DMS153 (cell line): ENCODE measurements at places on chromosomes 1 and 21.

- no peak for DNase-seq
Measured at GRCh38 chr1:43237121-43237520, 32.7 kb upstream of the TMEM125 start.

DNA sequence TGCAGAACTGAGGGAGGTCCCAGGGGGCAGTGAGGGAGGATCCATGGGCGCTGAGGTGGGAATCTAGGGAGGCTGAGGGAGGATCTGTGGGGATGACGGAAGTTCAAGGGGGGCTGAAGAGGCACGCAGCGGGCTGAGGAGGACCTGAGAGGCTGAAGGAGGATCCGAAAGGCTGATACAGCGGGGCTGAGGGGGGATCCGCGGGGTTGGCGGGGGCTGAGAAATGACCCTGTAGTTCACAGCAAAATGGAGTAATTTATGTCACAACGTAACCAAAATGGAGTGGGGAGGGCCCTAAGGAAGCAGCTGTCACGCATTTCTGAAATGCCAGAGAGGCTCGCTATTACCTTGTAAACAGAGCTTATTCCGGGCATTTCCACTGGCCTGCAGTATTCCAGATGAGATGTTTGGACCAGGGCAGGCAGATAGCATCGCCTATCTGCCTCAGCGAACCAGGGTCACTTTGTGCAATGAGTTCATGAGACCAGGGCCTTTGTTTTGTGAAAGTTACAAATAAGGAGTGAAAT, 926 bp upstream of the MRPL55 start:
- no peak for DNase-seq

DNA sequence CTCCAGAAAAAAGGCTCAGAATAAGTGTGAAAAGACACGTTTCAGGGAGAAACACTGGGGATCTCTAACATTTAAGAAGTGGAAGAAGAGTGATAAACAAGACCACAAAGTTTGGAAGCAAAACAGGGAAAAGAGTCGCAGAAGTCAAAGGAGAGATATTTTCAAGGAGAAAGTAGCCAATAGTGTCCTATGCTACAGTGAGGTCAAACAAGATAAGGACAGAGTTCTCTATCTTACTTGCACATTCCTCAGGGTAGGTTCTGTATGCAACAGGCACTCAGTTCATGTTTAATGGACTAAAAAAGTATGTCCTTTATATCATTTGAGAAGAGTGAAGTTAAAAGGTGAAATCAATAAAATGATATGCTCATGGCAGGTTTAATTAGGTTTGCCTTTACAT, 13.8 kb upstream of the EDEM3 start:
- no peak for DNase-seq

- peak; percentile 79 for DNase-seq
Measured at GRCh38 chr1:8076176-8076575, 50.1 kb upstream of the ERRFI1 start.

DNA sequence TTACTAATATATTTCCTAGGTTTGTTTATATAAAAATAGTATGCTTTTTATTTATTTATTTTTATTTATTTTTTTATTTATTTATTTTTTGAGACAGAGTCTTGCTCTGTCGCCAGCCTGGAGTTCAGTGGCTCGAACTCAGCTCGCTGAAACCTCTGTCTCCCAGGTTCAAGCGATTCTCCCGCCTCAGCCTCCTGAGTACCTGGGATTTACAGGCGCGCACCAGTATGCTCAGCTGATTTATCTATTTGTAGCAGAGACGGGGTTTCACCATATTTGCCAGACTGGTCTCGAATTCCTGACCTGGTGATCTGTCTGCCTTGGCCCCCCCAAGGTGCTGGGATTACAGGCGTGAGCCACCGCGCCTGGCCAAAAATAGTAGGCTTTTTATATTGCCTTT, 33.2 kb downstream of the BRINP3 start:
- no peak for DNase-seq
